ENCODE measurements at places on chromosomes 7 and 10.
A peak's percentile ranks its signal among the peaks of the same experiment; 100 is the strongest.

DNA sequence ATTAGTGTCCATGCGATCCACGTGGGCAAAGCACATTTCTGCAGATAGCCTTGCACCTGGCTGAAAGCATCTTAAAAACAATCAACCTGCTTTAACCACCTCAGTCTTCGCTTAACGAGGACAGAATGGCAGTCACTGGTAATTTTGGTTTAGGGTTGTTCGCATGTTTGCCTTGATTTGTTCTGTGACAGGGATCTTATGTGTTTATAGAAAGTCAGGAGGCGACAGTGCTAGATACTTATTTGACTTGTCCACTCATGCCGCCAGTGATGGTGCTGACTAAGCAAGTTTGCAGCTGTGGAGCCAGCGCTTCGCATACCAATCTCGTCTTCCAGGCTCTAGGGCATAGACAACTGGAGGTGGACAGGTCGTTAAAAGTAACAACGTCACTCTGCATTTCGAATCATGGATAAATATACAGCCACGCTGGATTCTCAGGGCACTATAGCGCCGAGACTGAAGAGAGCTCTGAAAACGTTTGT is 1.2 kb upstream of the TMEM243 start:
- no peak for DNase-seq

DNA sequence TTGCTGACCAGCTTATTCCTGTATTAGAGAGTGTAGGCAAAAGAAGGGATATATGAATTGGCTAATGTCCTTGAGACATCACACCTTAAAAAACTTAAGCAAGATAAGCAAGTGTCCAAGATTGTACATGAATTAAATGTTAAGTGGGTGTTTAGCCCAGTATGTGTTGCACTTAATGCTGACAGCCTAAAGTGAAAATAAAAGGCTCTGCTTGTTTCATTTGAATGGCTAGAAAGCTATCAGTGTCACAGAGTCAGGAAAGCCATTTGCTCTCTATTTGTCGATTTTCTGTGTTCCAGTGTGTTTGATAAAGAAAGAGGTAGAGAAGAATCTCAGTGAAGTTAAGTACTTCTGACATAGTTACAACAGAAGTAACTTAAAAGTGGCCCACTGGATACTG is 744.9 kb downstream of the ANKRD7 start:
- DNase-seq = no peak

DNA sequence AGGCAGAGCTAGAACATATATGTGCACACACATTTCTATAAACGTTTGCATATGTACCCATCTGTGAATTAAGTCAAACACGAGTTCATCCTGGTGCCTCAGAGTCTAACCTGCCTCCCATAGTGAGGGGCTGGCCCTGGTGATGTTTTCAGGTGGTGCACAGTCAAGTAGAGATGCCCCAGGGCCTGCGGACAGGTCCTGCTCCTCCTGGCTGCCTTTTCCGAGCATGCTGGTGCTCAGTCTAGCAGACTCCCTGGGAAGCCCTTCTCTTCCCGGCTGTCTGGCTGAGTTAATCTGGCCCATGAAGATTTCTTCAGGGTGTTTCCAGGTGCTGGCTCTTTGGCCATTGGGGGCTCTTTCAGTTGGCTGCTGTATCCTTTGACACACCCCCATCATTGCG is 14.3 kb downstream of the ADCY1 start:
- DNase-seq = no peak

DNA sequence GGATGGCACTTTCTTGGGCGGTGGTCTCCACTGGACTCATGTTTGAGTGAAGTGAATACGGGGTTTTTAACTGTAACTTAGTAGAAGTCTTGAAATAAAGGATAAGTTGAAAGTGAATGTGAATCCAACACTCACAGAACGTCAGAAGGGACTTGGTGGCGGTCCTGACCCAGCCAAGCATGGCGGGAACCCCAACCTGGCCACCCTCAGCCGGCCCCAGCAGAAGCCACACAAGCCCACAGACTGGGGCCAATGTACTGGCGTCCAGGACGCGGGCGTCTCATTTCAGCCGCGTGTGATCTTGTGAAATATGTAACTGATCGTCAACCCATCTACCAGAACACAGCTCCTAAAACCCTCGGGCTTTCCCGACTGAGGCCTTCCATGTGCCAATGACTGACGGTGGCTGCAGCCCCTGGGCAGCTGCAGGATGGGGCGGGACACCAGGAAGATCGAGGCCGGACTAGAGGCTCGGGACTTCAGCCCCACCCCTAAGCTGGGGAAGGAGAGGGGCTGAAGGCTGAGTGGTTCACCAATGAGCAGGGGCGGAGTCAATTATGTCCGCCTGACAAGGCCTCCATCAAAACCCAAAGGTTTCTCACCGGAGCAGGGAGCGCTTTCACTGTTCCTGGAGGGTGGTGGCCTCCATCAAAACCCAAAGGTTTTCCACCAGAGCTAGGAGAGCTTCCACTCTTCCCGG is 161.5 kb downstream of the MAD1L1 start:
- DNase-seq = no peak

GRCh38 chr7:152664636-152665035 is 11.3 kb downstream of the XRCC2 start:
- no peak for DNase-seq

DNA sequence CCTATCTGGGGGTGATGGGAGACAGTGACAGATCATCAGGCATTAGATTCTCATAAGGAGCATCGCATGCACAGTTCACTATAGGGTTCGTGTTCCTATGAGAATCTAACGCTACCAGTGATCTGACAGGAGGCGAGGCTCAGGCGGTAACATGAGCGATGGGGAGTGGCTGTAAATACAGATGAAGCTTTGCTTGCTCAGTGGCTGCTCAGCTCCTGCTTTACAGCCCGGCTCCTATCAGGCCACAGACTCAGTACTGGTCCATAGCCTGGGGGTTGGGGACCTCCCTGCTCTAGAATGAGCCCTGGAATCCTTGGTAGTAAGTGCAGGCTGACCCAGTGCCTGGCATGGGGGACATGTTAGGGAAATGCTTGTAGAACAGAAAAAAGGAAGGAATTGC is 426.0 kb downstream of the TYW1 start:
- no peak for DNase-seq

GRCh38 chr7:158284617-158285382 is 302.8 kb downstream of the PTPRN2 start:
- no peak for DNase-seq

DNA sequence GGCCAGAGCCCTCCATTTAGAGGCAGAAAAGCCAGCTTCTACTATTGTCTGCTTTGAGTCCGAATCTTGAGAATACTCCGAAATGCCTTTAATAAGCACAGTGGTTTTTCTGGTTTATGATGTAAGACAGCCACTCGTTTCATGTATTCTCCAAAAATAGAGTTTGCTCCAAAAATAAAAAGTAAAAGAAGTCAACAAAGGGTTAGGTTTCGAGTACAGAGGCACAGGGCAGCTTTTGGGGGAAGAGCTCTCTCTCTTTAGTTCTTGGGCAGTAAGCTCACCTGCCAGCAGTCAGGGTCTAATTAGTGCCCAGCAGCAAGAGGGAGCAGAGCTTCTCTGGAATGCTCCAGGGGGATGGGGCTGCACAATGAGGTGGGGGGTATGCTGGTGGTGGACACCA is 20.2 kb downstream of the CREB3L2 start:
- DNase-seq = no peak

GRCh38 chr10:126519185-126519584 is 130.9 kb upstream of the ADAM12 start:
- DNase-seq = no peak

GRCh38 chr10:102485093-102485784 is 17.3 kb downstream of the ACTR1A start:
- DNase-seq = no peak

GRCh38 chr10:14371581-14371980 is 40.9 kb upstream of the FRMD4A start:
- peak; percentile 53 for DNase-seq

DNA sequence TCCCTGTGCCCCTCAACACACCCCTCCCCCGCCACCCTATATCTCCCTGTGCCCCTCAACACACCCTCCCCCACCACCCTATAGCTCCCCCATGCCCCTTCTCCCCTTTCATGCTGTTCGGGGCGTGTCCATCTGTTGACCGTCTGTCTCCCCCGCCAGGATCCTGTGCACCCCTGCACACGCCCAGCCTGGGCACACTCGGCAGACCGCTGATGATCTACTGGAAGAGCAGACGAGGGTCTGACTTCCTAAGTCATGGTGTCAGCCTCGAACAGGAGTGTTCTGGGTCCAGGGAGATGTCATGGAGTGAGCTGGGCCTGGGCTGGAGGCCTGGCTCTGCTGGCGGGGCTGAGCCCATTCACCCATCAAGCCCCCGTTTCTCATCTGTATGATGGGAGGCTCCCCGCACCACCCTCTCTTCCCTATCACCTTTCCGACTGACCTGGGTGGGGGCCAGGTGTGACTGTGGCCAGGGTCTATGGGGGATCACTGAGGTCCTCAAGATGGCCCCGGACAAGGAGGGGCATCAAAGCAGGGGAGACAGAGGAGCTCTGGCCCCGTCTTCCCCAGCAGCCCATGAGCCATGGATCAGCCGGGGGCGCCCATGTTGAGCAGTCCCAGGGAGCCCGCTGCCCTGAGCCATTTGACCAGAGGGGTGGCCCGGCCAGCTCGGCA is 48.3 kb downstream of the PDGFA start:
- DNase-seq = no peak

GRCh38 chr7:106277976-106278375 is 6.8 kb downstream of the NAMPT start:
- no peak for DNase-seq

DNA sequence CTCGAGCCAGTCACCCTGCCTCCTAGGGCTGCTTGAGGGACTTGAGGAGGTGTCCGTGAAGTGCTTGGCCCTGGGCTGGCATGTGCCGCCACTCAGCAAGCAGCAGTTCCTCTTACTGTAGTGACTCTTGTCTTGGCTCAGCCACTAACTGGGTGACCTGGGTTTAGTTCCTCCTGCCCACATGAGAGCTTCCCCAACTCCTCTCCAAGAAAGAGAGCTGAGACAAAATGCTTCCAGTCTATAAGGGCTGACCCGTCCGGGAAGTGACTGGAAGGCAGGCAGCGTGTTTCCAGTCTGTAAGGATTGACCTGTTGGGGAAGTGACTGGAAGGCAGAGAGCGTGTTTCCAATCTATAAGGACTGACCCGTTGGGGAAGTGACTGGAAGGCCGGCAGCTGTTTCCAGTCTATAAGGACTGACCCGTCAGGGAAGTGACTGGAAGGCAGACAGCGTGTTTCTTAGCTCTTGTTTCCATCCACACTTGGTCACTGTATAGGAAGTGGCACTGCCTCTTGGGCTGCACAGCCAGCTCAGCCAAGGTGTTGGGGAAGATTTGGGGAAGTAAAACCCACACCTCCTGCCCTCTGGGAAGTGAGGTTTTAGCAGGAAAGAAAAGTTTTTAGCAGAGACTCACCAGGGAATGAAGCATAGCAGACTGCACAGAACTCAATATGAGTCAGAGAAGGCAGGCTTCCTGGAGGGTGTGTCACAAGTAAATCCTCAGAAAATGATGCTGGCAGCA is 53.3 kb upstream of the PPIF start:
- no peak for DNase-seq

DNA sequence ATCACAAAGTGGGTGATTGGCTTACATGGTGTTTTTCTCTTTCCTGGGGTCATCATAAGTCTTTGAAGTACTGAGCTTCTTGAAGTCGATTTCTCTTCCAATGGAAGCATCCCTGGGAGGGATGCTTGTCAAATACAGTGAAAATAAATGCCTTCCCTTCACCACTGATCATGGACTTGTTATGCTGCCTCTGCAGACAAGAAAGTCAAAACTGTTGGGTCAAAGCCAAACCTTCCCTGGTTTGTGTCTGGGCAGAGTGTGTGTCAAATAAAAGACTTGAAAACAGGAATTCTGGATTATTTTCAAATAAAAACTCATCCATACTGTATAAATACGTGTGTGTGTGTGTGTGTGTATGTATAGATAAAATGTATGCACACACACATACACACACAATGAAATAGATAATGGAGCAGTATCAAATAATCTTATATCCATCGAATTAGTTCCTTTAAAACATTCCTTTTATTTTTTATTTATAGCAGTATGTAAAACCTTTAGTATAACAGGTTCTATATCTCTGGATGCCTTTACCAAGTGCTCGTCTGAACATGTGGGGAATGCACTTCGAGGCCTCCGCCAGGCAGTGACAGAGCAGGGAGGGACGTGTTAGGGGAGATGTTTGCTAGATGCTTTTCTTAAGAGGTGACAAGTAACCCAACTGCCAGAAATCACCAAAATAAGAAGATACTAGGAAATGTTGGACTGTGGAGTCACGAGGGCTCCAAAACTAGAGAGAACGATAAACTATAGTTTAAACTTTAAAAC is 27.2 kb upstream of the WNT16 start:
- DNase-seq = no peak

GRCh38 chr7:70450731-70451130 is 681.2 kb upstream of the GALNT17 start:
- DNase-seq = no peak

- DNase-seq = no peak
Measured at GRCh38 chr10:3148041-3148440, 24.5 kb downstream of the PITRM1 start.

DNA sequence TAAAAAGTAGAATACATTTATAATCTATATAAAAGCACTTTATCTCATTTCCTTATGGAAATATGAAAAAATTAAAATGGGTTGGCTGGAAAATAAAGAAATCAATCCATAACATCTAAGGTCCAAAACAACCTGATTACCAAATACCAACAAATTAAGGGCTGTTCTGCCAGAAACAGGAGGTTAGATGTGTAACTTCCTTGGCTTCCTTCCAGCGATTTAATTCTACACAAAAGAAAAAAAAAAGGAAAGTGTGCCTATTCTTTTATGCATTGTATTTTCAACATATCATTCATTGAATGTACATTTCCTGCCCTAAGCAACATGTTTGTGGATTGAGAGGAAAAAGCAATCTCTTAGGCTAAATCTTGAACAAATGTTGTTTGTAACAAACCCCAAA is 36.2 kb upstream of the USP6NL start:
- DNase-seq = no peak

DNA sequence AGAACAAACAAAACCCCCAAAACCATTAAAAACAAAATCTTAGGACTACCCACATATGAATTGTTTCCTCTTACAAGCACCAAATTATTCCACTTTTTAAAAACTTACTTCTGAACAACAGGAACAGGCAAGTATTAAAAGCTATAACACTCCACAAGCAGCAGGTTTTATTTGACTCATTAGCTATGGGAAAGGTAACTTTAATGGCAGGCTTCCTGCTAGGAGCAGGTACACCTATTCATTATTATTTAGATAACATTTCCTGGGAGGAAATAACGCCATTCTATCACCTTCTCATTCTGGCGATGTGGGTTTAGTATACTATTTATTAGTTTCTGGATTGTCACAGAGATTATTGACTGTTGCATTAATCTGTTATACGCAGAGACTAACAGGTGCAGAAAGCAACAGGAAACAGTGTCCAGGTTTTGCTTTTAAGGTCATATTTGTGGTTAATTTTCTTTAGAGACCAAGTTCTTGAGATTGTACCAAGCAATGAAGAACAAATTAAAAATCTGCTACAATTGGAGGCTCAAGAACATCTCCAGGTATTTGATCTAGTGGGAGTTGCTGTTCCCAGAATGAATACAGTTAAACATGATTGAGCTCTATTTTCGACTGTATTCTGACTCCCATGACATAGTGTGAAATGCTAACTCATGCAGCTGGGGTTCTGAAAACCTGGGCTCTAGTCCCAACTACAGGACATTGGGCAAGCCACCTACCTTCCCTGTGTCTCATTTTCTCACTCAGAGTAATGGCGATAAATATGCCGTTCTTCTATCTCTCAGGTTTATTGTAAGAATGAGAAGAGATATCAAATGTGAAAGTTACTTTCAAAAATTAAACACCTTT is 2.0 kb downstream of the CPA2 start:
- DNase-seq = no peak

- no peak for DNase-seq
Measured at GRCh38 chr7:12630513-12630819, 57.0 kb upstream of the ARL4A start.

GRCh38 chr10:804787-805619 is 115.5 kb upstream of the DIP2C start:
- DNase-seq = no peak
